ENCODE measurements at places on chromosomes 2 and 18.

DNA sequence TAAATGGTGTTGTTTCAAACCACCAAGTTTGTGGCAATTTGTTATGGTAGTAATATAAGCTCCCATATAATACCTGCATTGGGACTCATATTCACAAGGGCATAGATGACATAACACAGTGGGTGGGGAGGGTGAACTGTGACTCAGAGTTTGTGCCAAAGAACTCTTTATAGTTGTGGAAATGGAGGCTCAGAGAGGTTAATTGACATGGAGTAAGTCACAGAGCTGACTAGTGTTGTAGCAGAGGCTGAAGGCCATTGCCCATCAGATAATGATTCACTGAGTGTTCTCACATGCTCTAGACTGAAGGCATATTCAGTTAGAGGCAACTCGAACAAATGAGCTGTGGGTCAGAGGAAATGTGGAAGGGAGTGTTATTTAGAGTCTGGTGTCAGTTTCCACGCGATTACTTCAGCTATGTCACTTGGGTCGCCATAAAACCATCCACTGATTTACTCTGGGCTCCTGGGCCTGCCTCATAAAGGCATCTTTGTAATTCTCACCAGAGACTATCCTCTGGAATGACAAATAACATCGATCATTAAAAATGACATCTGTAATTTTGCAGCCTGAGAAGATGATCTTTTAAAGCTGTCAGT is 264.7 kb downstream of the CCDC85A start:
- DNase-seq: no peak

- no peak for DNase-seq
Measured at GRCh38 chr2:66649006-66649405, 214.1 kb downstream of the MEIS1 start.

DNA sequence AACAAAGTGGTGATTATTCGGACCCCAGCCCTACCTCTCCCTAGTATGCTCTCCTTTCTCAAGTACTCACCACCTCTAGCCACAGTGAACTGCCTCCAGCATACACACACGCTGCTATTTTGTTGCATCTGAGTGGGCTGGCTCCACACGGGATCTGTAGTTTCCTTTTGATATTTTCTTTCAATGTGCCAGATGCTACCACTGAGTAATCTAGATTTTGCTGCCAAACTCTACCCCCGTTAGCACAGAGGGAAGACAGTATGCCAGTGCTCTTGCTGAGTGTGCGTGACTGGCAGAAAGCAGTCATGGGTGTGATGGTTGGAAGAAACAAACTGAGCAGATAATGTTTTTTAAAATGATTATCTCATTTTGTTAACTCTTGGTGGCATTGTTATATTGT is 11.6 kb downstream of the CFLAR start:
- DNase-seq: peak; percentile 33

DNA sequence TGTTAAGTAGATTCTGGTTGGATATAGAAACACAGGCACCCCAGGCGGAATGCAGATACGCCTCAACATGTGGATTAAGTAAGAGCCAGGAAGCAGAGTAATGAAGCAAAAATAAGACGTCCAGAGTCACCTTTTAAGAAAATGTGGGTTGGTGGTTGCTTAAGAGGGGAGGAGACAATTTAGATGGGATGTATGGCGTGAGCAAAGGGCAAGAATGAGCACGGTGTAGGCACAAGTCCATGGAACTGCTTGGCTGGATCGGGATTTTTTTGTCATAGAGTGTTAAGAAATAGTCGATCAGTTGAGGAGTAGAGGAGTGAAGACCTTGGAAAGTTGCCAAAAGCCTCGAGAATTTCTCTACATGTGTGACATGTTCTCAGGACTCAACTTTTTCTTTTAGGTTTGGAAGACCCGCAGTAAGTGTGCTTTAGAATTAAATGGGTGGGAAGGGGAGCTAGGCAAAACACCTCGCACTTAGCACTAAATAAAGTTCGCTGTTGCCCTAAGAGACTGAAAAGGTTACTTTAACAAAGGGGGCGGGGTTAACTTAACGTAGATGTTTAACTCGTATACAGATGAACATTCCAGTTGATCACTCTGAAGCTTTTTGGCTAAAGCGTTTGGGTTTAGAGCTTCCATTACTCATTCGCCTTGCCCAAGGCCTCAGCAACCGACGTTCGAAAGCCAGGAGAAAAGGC is 716 bp upstream of the SLC39A10 start:
- no peak for DNase-seq

DNA sequence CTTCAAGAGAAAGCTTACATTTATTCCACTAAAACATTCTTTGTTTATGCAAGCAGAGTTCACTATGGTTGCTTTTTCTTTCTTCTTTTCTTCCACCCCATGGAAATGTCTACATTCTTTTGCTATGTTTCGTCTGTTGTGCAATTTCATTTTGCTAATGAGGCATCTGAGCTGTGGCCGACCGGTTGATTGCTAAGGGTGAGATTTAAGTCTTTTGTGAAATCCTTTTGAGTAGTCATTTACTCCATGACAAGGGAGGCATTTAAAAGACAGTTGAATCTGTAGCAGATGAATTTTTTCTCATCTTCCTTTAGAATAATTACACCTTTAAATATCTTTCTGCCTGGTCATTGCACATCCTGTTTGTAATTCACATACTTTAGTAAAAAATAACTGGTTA is 324.1 kb upstream of the THUMPD2 start:
- no peak for DNase-seq

GRCh38 chr2:218273908-218274249 is 3.6 kb downstream of the PNKD start:
- no peak for DNase-seq

DNA sequence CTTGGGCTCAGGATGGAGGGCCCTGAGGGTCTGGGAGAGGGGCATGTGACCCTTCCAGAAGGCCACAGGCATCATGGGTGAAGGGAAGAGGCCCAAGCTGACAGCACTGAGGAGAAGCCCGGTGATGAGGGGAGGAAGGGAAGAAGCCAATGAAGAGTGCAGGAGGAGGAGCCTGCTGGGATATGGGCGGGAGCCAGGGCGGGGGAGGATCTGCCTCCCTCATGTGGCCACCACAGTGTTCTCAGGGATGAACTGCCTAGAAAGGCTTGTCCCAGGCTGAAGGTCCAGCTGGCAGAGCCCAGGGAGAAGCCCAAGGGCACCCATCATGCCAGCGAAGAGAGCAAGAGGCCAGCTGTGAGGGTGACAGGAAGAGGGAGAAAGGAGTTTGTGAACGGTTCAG is 24.6 kb upstream of the PLB1 start:
- DNase-seq: no peak

DNA sequence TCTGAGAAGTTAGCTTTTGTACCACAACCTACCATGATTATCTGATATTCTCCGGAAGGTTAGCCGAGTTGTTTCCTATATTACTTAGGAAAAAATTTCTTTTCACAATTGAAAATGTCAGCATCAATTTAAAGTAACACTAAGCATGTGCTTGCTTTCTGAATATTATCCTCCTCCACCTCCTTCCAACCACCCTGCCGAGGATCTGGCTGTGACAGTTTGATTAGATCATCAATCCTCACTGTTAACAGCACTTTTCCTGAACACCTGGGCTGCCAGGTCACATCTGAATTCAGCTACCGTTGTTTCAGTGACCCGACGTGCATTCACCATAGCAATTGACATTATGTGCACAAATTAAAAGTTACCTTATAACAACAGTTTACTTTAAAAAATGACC is 207.0 kb downstream of the ZNF407 start:
- no peak for DNase-seq

Measured in stimulated activated CD4-positive, alpha-beta T cell treated with anti-CD3 and anti-CD28 coated beads, Interleukin-2, amount 100 ng/mL, for 48 hours (primary cell).